ENCODE measurements at places on chromosomes 3 and 15. TPM values are rescaled to one million over a fixed set of nuclear protein-coding genes. Genes with fewer than 3 reads are reported as not detected.

The TGM4 gene
- 0.12 TPM for polyA plus RNA-seq

The SEMA3G gene
- polyA plus RNA-seq, result 0.10 TPM

The MAP2K1 gene
- 25.5 TPM for polyA plus RNA-seq

GRCh38 chr3:150495563-150496168 is 50.6 kb downstream of the SERP1 start:
- peak; percentile 50 for DNase-seq

GRCh38 chr15:55700876-55701275 is 42.1 kb downstream of the PRTG start:
- DNase-seq, result no peak

DNA sequence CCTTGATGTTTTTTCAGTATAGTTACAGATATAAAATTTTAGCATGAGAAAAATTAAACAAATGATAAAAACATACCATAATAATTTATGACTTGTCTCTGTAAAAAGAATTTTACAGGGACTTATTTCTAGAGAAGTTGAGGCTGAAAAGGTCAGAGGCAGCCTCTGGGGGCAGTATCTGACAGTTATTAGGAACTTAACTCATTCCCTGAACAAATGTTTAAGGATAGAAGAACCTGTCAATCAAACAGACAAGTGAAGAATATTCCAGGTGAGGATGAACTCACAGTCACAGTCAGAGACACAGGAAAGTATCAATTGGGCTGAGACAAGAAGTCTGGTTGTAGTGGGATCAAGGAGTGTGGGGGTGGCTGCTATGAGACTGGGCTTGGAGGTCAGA is 7.3 kb downstream of the MYLK start:
- DNase-seq, result no peak

DNA sequence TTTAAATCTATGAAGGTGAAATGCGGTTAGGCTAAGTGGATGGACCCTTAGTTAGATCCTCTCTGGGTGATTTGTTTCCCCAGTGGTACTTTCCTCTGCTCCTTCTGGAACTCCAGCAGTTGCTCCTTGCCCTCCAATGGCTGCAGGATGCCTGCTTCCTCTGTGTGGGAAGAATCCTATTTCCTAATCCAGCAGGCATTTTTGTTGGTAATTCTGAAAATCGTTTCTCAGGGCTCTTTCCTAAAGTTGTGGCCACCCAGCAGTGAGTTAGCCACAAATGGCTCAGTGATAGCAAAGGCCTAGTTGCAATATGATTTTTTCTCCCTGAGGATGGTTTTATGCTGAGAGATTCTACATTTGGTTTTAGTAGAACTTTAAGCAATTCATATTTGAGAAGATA is 332.3 kb upstream of the C2CD4B start:
- DNase-seq, result no peak

GRCh38 chr3:185717121-185717520 is 107.7 kb downstream of the IGF2BP2 start:
- DNase-seq, result no peak

Measured in SK-N-SH (cell line).